ENCODE measurements at places on chromosomes 6 and 20. TPM values are rescaled to one million over a fixed set of nuclear protein-coding genes. Genes with fewer than 3 reads are reported as not detected.

ABRACL gene
- total RNA-seq: 44.9 TPM

EPB41L1 gene
- 63.3 TPM for total RNA-seq

SIRPD gene
- not detected for total RNA-seq

PSORS1C1 gene
- total RNA-seq: 3.3 TPM

ANGPT4 gene
- total RNA-seq: 0.03 TPM

THBD gene
- 23.8 TPM for total RNA-seq

PROKR2 gene
- not detected for total RNA-seq

DDO gene
- total RNA-seq: not detected

MGME1 gene
- 47.3 TPM for total RNA-seq

KLHDC3 gene
- total RNA-seq: 34.3 TPM

TRERF1 gene
- total RNA-seq: 8.0 TPM

HLA-DPA1 gene
- not detected for total RNA-seq

PLA2G7 gene
- not detected for total RNA-seq

CDC5L gene
- 11.8 TPM for total RNA-seq

ZCCHC3 gene
- total RNA-seq: 20.8 TPM

HLA-DOA gene
- not detected for total RNA-seq

HCK gene
- total RNA-seq: not detected

ALDH5A1 gene
- 8.3 TPM for total RNA-seq

TSPO2 gene
- 0.10 TPM for total RNA-seq

Measured in A549 treated with CpdA at 1 μM for 4 hours (cell line).